CD4-positive, alpha-beta T cell treated with Interferon gamma for 1 hour (primary cell): ENCODE measurements at places on chromosomes 1 and 21.

- DNase-seq = no peak
These were observed 17.2 kb downstream of the PTAFR start for GRCh38 chr1:28159243-28159642.

DNA sequence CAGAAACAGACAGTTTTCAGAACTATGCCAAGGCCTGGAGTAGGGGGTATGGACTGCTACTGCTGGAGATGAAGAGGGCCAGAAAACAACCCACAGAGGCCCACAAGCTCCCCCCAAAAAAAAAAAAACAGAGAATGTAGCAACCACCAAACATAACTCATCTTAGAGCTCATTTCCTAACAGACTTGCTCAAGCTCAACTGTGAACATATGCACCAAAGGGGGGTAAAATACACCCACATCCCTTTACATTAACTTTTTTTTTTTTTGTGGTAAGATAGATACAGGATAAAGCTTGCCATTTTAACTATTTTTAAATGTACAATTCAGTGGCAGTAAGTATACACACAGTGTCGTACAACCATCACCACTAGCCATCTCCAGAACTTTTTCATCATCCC lies 36.0 kb downstream of the SEC16B start:
- no peak for DNase-seq

GRCh38 chr1:187641907-187642306 lies 813.2 kb downstream of the PLA2G4A start:
- no peak for DNase-seq

GRCh38 chr1:4681026-4681425 lies 26.6 kb downstream of the AJAP1 start:
- no peak for DNase-seq

DNA sequence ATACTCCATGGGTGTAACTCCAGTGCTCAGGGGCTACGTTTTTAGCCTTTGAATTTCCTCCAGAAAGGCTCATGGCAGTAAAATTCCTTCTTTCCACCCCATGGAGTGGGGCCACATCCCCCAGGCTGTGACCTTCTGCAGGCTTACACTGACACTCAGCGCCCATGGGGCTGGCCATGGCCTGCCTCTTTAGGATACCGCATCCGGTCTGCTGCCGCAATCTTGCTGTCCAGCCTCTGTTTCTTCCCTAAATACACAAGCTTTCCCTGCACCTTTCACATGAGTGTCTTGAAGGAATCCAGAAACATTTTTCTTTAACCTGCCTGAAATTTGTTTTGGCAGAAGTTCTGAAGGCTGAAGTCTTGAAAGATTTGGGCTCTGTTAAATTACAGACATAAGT lies 170.5 kb downstream of the NTMT2 start:
- no peak for DNase-seq

DNA sequence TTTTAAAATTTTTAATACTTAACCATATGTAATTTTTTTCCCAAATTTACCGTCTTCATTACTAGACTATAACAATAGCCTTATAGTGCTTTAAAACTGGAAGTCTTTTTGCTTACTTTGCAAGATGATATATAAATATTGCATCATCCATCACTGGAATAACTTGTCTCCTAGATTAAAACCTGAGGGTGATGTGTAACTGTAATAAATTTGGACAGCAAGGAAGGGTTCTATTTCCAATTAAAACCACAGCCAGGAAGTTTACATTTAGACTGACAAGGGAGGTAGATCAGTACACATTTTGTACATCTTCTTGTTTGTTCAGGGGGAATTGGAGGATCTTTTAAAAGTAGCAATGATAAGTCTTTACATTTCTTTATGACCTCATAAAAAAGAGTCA lies 21.9 kb downstream of the NTNG1 start:
- DNase-seq = no peak

DNA sequence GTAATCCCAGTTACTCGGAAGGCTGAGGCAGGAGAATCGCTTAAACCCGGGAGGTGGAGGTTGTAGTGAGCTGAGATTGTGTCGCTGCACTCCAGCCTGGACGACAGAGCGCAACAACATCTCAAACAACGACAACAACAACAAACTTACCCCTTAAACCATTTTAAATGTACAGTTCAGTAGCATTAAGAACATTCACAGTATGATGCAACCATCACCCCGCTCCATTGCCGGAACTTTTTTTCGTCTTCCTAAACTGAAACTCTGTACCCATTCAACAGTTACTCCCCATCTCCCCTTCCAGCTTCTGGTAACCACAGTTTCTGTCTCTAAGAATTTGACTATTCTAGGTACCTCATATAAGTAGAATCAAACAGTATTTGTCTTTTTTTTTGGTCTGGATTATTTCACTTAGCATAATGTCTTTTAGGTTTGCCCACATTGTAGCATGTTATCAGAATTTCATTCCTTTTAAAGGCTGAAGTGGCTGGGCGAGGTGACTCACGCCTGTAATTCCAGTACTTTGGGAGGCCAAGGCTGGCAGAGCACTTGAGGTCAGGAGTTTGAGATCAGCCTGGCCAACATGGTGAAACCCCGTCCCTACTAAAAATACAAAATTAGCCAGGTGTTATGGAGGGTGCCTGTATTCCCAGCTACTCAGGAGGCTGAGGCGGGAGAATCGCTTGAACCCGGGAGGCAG lies 19.6 kb downstream of the CA6 start:
- DNase-seq = no peak

DNA sequence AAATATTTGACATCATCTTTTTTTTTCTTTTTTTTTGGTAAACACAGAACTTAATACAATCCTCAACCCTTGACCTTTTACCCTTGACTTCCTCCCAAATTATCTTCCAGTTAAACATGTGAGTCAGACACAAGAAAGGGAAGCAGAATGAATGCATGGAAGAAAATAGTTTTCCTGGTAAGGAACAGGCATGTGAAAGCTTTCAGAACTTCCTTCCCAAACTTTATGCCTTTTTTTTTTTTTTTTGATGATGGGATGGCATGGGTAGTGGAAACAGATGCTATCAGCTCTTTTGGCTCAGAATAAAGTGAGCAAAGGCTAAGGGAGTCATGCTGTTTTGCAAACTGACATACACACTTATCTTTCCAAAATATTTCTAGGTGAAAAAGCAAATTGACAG lies 1079.1 kb downstream of the TTLL7 start:
- DNase-seq = no peak

DNA sequence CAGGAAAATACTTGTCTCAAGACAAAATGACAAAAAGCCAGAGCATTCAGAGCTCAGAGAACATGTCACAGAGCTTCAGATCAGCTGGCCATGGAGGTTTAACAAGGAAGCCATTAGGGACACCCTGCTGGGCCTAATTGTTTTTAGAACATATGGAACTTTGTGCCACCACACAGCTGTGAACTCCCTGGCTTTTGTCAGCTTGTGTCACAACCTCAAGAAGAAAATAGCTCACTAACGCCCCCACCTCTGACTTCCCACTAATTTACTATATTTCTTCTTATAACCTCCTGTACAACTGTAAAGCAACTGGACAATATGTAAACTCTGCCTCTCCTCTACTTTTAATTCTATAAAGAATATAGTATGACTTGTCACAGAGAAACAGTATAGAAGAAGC lies 21.0 kb upstream of the TDRD10 start:
- no peak for DNase-seq

DNA sequence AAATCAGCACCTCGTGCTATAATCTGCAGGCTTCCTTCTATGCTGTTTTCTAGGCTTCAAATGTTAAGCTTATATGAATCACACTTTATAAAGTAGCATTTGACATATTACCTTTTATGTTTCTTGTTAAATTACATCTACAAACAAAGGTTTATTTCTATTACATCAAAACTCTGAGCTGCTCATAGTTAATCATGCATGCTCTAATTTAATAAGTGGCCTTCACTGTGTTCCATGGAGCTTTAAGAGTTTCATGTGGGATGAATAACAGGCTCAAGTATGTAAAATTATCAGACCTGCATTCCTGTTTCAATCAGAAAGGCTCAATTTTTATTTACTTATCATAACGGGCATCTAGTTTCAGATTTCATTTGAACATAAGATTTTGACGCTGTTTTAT lies 13.0 kb downstream of the SLC19A2 start:
- DNase-seq = no peak

- no peak for DNase-seq
These were observed 2.0 kb downstream of the PYCR2 start for GRCh38 chr1:225921734-225922709.

DNA sequence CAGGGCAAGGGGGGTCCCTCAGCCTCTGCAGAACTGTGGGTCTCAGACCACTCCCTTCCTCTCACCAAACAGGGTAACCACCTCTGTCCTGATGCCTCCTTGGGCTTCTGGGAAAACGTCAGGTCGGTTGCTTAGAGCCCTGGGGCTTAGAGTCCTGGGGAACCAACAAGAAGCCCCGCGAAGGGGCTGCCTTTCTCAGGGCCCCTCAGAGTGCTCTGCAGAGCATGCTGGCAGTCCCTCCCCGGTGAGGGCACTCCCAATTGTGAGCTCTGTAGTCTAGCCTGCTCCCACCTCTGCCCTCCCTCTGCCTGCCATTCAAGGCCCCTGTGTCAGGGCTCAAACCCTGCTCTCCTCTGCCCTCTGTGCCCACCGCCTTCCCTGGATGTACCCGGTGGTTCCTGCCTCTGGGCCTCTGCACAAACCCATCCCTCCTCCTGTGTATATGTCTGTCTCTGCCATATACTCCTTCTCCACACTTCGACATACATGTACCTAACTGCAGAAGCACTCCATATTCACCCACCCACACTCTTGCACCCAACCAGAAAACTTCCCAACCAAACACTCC lies 92.3 kb downstream of the DMRTB1 start:
- no peak for DNase-seq

GRCh38 chr1:67739361-67739760 lies 54.4 kb downstream of the GADD45A start:
- DNase-seq = no peak

DNA sequence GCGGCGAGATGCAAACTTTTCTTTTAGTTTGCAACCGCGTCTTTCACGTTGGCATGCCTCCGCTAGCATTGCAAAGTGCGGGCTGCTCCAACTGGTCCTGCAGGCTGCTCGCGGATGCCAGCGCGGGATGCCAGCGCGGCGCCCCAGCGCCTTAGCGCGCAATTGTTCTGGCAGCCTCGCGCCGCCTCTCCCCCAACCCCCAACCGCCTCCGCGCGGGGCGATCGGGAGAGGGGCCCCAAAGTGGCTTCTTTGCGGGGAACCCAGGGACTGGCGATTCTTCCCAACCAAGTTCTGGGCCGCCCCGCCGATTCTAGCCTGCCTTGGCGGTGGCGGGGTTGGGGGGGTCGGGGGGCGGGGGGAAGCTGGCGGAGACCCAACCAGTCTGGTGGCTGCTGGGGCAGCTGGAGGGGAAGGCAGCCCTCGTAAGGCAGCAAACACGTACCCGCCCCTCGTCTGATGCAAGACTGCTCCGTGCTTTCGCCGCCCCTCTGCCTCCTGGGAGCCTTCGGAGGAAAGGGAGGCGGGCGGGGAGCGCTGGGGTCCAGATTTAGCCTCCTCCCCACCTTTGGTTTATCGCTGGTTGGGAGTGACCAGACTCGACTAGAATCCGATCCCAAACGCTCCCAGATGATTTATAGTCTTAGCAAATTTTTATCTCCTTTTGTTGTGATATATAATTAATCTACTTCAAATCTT lies 756 bp downstream of the PHGDH start:
- peak; percentile 10 for DNase-seq

DNA sequence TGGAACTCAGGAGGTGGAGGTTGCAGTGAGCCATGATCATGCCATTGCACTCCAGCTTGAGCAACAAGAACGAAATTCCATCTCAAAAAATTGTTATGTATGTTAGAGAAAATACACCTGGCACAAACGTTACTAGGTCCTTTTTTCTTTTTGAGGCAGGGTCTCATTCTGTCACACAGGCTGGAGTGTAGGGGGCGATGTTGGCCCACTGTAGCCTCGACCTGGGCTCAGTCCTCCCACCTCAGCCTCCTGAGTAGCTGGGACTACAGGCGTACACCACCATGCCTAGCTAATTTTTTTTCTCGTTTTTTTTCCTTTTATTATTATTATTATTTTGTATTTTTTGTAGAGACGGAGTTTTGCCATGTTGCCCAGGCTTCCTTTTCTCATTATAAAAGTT lies 4.4 kb downstream of the HAX1 start:
- peak; percentile 25 for DNase-seq

DNA sequence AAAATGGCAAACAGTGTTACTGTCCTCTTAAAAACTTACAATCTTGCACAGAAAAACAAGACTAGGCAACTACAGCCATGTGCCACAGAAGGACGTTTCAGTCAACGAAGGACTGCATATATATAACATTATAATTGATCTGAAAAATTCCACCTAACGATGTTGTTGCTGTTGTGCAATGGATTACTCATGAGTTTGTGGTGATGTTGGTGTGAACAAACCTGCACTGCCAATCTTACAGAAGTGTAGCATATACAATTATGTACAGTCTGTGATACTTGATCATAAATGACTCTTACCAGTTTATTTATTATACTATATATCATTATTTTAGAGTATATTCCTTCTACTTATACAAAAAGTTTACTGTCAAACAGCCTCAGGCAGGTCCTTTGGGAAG lies 6.8 kb upstream of the VAMP4 start:
- DNase-seq = no peak

- DNase-seq = no peak
These were observed 204.8 kb downstream of the SMYD3 start for GRCh38 chr1:246302251-246302625.

DNA sequence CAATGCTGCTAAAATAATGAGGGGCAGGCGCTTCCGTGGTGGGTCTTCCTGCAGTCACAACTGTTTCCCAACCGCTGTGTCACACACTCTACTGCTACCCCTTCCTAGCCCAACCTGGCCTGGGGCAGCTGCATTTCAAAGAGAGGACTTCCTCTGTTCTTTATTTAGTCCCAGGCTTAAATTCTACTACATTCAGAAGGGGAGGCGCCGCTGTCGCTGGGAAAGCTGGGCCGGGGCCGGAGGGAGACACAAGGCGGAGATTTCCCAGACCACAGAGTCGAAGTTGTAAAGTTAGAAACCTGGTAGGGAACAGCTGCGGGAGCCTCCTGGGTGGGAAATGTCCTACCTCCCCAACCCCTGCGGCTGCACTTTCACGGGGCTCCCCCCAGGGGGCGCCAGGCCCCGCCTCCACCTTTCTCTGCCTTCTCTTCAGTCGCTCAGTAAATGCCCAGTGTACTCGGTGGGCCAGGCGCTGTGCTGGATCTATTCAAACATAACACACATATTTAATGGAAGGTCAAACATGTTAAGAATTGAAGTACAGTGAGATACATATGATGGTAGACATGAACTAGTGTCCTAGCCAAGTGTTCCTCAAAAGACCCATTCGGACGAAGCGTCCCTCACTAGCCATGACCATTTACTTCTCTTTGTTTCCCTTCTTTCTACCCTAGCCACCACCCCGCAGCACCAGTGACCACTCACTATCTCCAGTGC lies 23.1 kb downstream of the DYRK3 start:
- DNase-seq = peak; percentile 48

GRCh38 chr1:96978444-96978843 lies 256.9 kb downstream of the PTBP2 start:
- no peak for DNase-seq
